ENCODE measurements at places on chromosomes 7 and 10.

DNA sequence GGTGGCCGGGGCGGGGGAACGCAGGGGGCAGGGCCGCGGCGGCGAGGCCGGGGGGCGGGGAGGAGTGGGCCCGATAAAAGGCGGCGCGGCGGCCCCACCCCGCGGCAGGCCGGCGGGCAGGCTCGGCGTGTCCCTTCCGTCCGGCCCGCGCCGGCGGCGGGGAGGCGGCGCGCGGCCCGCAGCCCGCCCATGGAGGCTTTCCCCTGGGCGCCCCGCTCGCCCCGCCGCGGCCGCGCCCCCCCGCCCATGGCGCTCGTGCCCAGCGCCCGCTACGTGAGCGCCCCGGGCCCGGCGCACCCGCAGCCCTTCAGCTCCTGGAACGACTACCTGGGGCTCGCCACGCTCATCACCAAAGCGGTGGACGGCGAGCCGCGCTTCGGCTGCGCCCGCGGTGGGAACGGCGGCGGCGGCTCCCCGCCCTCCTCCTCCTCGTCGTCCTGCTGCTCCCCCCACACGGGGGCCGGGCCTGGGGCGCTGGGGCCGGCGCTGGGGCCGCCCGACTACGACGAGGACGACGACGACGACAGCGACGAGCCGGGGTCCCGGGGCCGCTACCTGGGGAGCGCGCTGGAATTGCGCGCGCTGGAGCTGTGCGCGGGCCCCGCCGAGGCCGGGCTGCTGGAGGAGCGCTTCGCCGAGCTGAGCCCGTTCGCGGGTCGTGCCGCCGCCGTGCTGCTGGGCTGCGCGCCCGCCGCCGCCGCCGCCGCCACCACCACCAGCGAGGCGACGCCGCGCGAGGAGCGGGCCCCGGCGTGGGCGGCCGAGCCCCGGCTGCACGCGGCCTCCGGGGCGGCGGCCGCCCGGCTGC is at the start of gene NANOS1:
Gene NANOS1 (plus strand): TSS at position 102 of the 808 bp plus-strand sequence. CDS start 88 bp downstream, at position 190.
- DNase-seq: no peak

GRCh38 chr7:89133357-89133756 is 337.8 kb upstream of the TEX47 start:
- no peak for DNase-seq

- no peak for DNase-seq
Measured at GRCh38 chr7:6437251-6437650, 10.5 kb downstream of the DAGLB start.

- no peak for DNase-seq
Measured at GRCh38 chr10:11023009-11023953, 5.6 kb downstream of the CELF2 start.

- DNase-seq: no peak
Measured at GRCh38 chr10:48567346-48567745, 37.5 kb downstream of the ARHGAP22 start.

DNA sequence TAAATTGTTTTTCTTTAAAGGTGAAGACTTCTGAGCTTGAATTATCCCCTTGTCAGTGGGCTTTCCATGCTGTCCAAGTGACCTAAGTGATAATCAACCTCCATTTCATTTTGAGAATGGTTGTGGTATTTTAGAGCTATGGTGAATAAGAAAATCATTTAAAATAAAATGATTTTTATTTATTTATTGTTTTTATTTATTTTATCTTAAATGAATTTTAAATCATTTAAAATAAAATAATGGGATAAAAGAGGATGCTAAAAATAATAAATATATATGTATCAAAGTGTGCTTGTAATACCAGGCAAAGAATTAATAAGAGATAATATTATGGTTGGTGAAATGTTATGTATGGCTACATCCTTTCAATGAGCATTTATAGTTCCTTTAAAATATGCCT is 24.5 kb downstream of the CAV1 start:
- DNase-seq: no peak

DNA sequence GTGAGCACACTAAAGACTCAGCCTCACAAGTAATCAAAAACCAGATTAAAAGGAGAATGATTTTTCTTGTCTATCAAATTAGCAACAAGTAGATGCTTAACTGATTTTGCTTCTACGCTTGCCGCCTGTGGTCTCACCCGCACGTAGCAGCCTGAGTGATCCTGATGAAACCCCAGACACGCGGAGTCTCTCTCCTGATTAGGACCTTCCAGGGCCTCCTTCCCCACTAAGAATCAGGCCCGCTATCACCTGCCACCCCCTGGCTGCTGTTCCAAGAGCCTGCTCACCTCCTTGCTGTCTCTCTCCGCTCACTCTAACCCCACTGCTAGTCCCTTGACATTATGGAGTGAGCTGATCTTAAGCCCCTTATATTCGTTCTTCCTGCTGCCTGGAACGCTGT is 325.9 kb upstream of the NRP1 start:
- DNase-seq: no peak

- no peak for DNase-seq
Measured at GRCh38 chr7:44787041-44787440, 9.4 kb upstream of the PPIA start.

GRCh38 chr7:150363370-150363769 is 5.3 kb upstream of the REPIN1 start:
- no peak for DNase-seq

DNA sequence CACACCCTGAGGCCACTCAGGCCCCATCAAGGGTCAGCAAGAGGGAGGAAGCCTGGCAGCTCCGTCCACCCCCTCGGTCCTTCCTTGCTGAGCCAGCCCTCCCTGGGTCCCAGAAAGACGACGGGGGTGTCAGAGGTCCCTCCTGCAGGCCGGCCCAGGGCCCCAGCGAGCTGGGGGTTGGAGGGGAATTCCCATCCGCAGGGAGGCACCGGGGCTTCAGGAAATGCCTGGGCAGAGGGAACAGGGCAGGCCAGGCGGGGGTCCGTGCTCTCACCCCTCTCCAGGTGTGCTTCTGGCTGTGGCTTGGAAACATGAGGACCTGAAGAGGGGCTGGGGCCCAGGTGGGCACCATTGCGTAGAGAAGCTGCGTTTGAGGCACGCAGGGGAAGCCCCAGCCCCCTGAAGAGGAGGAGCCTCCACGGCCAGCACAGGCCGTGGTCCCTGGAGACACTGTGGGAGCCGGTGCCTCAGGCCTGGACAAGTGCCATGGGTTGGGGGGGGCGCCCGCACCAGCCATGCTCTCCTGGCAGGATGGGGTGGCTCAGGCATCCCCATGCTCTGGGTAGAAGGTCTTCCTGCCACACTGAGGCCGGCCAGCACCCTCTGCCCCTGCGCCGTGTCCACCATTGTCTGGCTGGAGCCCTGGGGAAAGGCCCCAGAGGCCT is 66.7 kb downstream of the PDGFA start:
- no peak for DNase-seq

GRCh38 chr10:114308531-114309363 is 69.7 kb downstream of the VWA2 start:
- DNase-seq: no peak

GRCh38 chr7:157414702-157415096 is 77.9 kb downstream of the DNAJB6 start:
- DNase-seq: no peak

DNA sequence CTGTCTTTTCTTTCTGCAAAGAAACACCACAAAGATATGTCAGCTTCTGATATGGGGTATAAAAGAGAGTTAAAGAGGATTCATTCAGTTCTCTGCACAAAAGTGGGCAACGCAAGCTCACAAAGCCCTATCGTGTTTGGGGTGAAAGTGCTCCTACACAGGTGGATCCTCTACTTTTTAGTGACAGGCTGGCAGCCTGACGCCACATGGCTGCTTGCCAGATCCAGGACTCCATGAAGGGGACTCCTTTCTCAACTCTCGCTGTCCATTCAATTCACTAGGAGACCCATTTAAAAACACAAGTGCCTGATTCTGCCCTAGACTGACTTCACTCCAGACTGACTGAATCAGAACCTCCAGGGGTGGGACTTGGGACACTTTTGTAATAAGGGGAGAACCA is 8.0 kb downstream of the PARP12 start:
- DNase-seq: no peak

DNA sequence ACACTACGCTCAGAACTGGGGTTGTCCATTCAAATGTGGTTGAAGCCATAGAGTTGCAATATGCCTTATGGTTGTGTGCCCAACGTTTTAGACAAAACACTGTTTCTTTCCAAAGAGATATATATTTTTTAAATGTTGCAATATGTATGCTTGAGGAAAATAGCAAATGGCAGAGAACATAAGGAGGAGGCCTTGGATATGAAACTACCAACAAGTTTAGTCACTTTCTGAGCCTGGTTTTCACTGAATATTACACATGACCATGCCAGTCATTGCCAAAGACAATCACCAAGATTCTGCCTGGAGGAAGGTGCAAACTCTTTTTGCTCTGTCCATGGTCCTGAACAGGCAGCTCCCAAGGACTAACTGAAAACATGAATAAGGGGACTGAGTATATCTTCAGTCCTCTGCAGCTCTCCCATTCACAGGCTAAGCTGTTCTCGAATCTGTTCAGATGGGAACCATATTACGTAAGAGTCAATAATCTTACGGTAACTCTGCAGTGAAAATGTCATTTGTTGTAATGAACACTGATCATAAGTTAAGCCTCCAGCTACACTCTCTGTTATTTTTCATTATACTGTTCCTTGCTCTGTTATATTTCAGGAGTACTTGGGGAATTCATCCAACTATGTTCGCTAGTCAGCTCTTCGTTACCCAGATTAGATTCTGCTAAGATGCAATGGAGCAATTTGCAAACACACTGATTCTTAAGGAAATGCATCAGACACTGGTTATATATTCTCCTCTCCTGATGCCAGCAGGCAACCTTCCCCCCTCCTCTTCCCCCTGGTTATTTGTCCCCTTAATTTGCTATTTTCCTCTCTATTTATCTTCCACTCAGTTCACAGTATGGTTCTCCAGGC is 90.7 kb upstream of the C1QL3 start:
- DNase-seq: no peak

DNA sequence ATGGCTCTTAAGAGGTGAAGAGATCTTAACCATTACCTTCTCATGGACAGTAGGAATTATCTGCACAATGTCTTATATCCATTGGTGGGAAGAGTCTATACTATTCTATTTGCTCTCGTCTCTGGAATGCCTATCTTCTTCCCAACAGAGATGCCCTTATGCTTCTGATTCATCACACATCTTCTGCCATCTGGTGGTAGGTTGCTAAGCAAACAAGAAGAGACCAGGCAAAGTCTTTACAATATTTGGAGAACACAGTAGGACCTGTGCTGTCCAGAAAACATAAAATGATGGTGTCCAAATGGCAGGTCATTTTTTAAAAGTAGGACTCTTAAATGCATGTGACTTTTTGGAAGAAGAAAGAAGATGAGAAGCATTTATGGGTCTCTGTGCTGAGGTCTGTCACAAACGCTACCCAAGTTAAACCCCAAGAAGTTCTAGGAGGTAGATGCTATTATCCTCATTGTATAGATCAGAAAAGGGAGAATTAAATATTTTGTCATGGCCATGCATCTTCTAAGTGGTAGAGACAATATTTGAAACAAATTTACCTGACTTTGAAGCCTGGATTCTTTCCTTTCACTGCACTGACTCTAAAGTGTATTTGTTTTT is 67.8 kb upstream of the NXPH1 start:
- DNase-seq: no peak

GRCh38 chr7:26307791-26308190 is 16.1 kb downstream of the SNX10 start:
- no peak for DNase-seq

All from stimulated activated CD8-positive, alpha-beta memory T cell treated with anti-CD3 and anti-CD28 coated beads, Interleukin-4, amount 100 ng/mL, for 1 hour (primary cell).